ENCODE measurements at places on chromosomes 11 and 22.

DNA sequence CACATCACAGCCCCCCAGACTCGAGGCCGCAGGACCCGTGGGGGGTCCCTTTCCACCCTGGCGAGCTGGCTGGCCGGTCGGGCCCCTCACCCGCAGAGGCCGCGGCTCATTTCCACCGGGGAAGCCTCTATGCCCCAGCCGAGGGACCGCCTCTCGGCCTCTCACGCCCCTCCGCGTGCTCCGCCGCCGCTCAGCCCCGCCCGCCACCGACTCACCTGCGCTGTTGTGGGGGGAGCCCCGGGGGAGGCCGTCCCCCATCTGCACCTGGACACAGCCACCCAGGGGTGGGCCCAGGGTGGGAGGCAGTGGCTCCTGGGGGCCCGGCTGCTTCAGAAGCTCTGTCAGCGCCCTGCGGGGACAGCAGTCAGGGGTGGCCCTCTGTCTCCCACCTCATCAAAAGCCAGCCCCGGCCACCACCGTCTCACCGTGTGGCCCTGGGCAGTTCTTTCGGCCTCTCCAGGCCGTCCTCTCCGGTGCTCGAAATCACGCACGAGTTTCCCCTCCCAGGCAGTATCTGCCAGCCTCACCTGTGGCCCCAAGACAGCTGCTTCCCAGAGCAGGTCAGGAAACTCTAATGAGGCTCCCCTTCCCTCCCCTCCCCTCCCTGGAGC is 3.8 kb downstream of the SHISA8 start:
- DNase-seq: no peak

DNA sequence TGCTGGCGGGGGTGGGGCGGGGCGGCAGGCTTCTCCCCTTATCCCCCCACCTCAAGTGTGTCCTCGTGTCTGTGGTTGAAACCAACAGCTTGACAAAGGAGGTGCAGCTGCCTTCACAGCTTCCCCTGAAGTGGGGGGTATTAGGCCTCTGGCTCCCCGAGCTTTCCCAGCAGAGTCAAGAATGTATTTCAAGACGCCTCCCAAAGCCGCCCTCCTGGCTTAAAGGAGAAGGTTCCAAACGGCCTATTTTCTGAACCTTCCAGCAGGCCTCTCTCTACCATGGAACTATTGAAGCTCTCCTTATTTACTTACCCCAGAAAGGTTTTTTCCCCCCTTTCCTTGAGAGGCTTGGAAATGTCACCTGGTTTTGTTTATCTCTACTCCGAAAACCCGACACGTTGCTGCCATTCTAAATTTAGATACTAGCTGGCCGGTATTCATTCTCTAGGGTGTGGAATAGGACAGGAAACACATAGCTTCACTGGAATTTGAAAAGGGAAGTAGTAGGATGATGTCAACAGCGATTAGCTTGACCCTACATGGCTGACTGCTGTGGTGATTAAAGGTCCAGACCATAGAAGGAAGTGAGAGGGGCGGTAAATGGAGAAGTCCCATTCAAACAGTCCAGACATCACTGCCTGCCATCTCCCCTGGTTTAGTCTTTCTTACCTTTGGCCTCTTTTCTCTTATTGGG is 671 bp upstream of the PICALM start:
- no peak for DNase-seq

DNA sequence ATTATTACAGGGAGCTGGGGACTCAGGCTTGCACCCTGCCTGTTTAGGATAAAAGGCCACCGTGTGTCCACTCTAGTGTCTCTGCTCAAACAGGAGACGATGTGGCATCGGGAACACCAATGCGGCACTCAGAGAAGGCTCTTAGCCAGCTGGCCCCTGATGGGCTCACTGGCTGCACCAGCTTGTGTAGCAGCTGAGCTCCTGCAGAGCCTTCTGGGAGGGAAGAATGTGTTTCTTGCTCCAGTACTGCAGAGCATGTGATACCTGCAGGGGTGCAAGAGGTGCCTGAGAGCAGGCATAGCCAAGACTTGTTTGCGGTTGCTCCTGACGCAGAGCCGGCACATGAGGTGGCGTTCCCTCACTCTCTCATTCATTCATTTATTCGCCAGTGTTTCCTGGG is 44.4 kb upstream of the KCNQ1OT1 start:
- DNase-seq: no peak

- no peak for DNase-seq
Observed at GRCh38 chr22:37627545-37627944, 11.9 kb upstream of the SH3BP1 start.

DNA sequence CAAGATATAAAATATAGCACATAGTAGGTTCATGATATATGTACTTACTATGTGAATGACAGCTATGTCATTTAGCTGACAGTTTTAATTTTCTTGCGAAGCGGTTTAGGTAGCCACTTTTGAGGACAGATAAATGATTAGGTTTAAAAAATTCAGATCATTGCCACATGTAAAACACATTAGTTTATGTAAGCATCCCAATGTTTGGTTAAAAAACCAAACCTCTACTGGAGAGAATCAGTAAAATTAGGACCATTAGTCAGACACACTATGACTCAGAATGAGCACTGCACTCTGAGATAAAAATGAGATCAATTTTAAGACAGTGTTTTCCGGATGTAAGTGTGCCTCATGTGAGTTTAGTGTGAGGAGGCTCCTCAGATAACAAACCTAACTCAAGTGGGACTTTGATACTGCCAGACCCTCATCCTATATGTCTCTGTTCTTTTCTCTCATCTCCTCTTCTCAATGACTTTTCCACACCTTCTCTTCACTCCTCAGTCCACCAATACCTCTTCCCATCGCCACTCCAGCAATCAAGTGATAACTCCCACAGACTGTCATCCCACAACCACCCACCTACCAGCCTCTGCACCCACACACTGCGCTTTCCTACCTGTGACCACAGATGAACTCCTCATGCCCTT is 6.8 kb upstream of the OR2AT4 start:
- DNase-seq: no peak

DNA sequence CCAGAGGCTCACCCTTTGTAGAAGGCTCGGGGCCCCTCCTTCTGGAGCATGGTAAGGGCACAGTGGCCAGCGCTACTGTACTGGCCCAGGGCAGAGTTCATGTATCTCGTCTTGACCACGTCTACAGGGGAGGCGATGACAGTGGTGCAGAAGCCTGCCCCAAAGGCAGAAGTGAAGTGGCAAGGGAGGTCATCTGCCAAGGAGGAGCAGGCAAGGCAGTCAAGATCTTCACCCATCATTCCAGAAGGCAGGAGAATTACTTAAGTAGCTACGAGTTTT is 7.2 kb downstream of the UCP2 start:
- no peak for DNase-seq

DNA sequence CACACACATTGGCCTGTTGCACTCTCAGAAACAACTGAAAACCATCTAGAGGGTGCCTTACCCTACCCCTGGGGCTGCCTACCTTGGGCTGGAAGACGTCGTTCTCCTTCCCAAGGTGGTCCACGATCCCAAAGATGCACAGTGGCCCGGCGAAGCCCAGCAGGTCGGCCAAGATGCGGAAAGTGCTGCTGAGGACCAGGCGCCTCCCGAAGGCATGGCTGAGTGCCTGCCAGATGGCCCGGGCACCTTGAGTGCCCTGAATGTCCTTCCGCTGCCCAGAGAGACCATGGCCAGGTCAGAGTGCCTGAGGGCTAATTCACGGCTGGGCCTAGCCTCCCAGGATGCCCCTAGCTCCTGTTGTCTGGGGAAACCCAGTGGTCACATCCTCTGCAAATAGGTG is 16.2 kb downstream of the ABCC8 start:
- DNase-seq: no peak

GRCh38 chr11:64767344-64768299 is 7.8 kb upstream of the PYGM start:
- peak; percentile 75 for DNase-seq

GRCh38 chr11:123357990-123358827 is 71.9 kb upstream of the GRAMD1B start:
- DNase-seq: no peak

- no peak for DNase-seq
Observed at GRCh38 chr11:12629601-12630313, 44.5 kb upstream of the TEAD1 start.

- DNase-seq: no peak
Observed at GRCh38 chr11:45933846-45934579, 11.6 kb downstream of the LARGE2 start.

- DNase-seq: no peak
Observed at GRCh38 chr11:87597725-87598124, 560.0 kb downstream of the TMEM135 start.

- DNase-seq: peak; percentile 41
Observed at GRCh38 chr11:96242971-96243647, 99.9 kb downstream of the MAML2 start.

- DNase-seq: no peak
Observed at GRCh38 chr11:103892603-103893002, 143.8 kb upstream of the DDI1 start.

GRCh38 chr11:107857550-107858216 is 904 bp downstream of the SLC35F2 start:
- DNase-seq: no peak

- DNase-seq: no peak
Observed at GRCh38 chr11:11909727-11910126, 68.0 kb downstream of the USP47 start.

- no peak for DNase-seq
Observed at GRCh38 chr11:85127349-85127748, 499.8 kb downstream of the DLG2 start.

DNA sequence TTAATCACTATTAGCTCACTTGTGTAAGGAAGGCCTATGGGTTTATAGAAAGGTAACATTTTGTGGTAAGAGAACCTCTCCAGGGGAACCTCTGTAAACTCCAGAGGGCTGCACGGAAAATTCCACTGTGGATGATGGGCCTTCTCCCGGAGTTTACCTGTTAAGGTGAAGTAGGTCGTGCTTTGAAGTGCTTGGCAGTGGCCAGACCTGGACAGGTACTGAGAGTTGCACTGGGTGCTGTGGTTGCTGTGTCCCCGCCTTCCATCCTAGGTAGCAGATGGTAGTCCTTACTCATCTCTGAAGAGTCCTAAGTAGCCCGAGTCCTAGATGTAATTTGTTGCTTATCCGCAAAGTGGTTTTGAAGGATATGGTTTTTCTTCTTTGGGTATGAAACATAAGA is 133.4 kb downstream of the TEAD1 start:
- no peak for DNase-seq

DNA sequence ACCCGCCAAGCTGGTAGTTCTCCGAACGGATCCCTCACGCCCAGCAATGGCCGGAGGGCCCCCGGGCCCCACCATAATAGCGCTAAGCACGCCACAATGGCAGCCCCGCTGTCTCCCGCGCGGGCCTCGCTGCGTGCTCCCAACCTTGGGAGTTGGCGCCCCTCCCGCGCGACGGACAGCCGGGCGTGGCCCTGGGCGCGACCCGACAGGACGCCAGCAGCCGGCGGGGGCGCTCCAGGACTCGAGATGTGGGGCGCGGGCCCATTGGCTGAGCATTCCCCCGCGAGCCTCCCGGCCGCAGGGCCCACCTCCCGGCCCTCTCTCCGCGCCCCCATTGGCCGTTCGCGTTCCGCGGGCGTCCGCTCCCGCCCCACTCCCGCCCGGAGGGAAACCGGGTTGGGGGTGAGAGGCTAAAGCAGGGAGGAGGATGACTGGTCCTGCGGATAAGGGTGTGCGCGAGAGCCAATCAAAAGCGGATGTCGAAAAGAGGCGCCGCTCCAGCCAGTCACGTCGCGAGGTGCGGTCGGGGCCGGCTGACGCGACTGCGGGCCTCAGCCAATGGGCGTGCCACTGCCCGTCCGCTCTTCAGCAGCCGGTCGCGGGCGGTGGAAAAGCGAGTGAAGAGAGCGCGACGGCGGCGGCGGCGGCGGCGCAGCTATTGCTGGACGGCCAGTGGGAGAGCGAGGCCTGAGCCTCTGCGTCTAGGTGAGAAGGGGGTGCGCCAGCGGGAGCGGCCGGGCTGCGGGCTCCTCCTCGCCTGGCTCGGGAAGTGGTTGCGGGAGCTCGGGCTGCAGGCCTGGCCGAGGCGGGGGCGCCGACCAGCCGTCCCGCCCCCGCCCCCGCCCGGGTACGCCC is at the start of gene FAR1:
Gene FAR1 (plus strand): TSS at position 567 of the 855 bp plus-strand sequence. CDS start 26,098 bp downstream, outside the sequence.
- peak; percentile 92 for DNase-seq

DNA sequence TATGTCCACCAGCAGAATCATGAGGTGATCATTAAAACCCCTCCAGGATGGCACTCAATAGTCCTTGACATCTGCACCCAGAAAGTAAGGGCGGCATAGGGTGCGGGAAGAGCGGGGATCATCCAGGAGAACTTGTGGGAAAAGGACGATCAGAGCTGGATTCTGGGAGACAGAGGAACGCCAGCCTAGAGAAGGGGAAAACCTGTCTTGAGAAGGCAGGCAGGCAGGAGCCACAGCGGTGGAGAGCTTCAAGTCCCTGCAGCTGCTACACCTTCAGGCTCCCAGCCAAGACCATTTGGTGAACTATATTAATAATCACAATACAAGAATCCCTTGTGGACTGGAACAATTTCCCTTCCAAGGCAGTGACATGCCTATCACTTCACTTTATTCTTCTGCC is 134.3 kb downstream of the BUD13 start:
- no peak for DNase-seq

DNA sequence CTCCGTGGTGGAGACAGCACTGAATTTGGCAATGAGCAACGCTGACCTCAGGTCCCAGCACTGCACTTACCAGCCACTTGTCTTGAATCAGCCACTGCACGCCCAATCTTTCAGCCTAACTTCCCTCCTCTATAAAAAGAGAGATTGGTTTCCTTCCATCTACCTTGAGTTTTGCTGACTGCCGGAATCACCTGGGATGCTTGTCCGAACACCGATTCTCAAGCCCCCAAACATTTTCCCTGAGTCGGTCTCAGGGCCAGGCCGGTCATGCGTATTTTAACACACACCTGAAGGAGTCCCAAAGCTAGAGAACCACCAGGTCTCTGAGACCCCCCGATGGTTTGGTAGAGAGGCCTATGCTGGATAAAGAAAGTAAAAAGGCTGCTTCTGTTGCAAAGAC is 131.5 kb downstream of the SPATA19 start:
- DNase-seq: no peak

GRCh38 chr11:126328444-126328843 is 24.6 kb downstream of the DCPS start:
- no peak for DNase-seq

DNA sequence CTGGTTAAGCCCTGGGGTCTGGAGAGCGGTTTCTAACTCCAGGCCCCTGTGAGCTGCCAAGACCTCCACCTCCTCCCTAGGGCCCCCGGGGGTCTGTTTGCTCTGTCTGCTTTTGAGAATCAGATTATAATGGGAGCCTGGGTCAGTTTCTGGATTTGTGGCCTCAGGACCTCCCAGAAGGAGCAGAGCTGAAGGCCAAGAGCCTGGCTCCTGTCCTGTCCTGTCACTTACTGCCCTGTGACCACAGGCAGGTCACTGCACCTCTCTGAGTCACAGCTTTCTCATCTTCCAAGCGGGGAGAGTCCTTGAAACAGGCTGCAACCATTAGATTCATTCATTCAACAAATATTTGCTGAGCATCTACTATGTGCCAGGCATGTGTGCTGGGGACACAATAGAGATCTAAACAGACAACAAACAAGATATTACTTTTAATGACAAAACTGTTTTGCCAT is 87.3 kb upstream of the FGF3 start:
- no peak for DNase-seq

All from stimulated activated CD8-positive, alpha-beta memory T cell treated with anti-CD3 and anti-CD28 coated beads, Interleukin-7, amount 100 ng/mL, for 1 hour (primary cell).